NCI-H187 treated with DMSO at 0.1 percent for 48 hours (cell line): ENCODE measurements at places on chromosomes 6 and 20.

GRCh38 chr6:88074791-88075190, 27.1 kb downstream of the SPACA1 start:
- DNase-seq = no peak

GRCh38 chr6:138487102-138487604, 12.1 kb downstream of the NHSL1 start:
- DNase-seq = no peak

DNA sequence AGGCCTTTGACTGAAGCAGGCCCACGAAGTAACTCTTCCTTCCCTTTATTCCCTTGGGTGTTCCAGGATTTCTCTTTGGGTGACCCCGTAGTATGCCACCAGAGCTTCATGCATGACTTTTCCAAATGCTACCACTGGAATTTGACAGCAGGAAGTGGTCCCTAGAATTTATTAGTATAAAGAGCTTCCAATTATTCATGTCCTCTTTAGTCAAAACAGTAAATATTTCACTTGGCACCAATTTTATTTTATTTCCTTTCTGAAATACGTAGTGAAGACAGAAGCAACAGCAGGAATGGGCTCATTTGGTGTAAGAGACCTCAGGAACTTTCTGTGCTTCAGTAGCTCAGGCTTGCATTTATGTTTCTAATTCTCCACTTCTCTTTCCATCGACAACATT, 151.3 kb downstream of the LCA5 start:
- no peak for DNase-seq

DNA sequence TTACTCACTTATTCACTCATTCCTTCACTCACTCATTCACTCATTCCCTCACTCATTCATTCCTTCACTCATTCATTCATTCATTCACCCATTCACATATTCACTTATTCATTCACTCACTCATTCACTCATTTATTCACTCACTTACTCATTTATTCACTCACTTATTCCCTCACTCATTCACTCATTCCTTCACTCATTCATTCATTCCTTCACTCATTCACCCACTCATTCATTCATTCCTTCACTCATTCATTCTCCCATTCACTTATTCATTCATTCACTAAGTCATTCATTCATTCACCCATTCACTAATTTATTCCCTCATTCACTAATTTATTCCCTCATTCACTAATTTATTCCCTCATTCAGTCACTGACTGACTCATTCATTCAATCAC, 127.6 kb downstream of the EDN3 start:
- DNase-seq = no peak

DNA sequence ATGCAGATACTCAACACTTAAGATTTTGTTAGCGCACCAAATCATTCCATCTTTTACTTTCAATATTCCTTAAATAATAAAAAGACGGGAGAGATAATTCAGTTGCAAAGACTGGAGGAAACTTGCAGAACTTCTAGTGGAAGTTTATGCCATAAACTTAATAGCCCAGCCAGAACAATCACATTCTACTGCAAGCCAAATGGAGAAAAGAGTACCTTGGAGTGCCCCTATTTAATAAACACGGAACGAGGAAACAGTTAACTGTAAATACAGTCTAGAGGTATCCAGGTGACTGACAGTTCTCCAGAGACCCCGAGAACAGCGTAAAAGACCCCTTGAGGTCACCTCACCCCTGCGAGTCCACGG, 635 bp downstream of the SLC35B3 start:
- no peak for DNase-seq

- DNase-seq = no peak
Measured at GRCh38 chr6:119858901-119859300, 509.3 kb upstream of the MAN1A1 start.

GRCh38 chr6:119346936-119347335, 2.6 kb downstream of the MAN1A1 start:
- DNase-seq = no peak

GRCh38 chr20:44837946-44838345, 27.6 kb upstream of the RIMS4 start:
- no peak for DNase-seq

DNA sequence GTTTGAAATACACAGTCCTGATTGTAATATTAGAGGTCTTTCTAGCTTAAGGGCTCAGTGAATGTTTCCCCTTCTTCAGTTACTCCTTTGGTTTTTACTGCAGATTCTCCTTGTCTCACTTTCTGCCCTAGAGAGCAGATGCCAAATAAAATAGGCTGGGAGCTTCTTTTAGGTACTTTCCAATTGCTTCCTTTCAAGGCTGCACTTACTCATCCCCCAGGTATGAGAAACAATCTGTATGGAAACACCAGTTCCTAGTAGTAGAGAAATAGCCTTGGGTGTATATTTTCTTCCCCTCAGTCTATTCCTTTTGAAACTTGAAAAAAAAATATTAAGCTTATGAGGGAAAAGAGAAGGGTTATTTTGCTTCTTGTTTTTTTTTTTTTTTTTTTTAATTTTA, 139.7 kb downstream of the PAK5 start:
- DNase-seq = no peak

DNA sequence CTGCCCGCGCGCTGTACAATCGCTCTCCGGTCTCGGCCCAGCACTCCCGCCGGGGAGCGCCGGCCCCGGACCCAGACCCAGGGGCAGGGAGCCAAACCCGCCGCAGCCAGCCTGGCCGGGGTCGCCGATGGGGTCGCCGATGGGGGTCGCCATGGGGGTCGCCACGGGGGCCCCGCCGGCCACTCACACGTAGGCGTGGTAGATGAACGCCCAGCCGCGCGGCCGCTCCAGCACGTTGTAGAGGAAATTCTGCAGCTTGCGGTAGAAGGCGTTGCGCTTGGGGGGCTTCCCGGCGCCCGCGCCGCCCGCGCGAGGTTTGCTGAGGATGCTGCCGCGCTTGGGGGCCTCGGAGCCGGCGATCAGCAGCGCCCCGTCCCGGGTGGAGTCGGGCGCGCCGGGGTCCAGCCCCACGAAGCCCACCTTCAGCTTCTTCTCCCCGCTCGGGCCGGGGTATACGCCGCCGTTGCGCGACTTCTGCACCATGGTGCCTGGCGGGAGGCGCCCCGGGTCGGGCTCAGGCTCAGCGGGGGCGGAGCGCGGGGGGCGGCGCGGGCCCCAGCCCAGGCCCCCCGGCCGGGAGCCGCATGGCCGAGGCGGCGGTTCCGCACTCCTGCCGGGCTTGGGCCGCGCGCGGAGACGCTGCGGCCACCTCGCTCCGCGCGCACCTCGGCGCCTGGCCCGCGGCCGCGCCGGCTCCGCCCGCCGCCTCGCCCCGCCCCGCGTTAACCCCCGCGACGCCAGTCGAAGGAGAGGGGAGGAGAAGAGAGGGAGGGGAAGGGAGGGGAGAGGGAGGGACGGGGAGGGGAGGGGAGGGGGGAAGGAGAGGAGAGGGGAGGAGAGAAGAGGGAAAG, at the start of gene KCNQ2:
KCNQ2 (minus strand) TSS at position 675 of the 851 bp plus-strand sequence; CDS start at position 483, 192 bp downstream.
- no peak for DNase-seq

- no peak for DNase-seq
Measured at GRCh38 chr20:48098099-48098498, 312.8 kb upstream of the SULF2 start.

- no peak for DNase-seq
Measured at GRCh38 chr20:24577271-24577909, 108.0 kb downstream of the SYNDIG1 start.

DNA sequence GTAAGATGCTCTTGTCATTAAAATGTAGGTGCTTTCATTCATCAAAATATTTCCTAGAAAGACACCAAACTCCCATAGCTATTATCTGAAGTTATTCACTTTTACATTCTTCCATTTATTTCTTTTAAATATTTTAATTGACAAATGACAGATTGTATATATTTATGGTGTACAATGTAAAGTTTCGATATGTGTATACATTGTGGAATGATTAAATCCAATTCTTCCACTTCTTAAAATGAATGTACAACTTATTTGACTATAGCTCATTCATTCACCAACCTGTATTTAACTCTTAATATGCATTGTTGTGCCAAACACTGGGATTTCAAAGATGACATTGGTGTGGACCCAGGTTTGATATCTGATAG, 41.0 kb downstream of the CCN2 start:
- no peak for DNase-seq

DNA sequence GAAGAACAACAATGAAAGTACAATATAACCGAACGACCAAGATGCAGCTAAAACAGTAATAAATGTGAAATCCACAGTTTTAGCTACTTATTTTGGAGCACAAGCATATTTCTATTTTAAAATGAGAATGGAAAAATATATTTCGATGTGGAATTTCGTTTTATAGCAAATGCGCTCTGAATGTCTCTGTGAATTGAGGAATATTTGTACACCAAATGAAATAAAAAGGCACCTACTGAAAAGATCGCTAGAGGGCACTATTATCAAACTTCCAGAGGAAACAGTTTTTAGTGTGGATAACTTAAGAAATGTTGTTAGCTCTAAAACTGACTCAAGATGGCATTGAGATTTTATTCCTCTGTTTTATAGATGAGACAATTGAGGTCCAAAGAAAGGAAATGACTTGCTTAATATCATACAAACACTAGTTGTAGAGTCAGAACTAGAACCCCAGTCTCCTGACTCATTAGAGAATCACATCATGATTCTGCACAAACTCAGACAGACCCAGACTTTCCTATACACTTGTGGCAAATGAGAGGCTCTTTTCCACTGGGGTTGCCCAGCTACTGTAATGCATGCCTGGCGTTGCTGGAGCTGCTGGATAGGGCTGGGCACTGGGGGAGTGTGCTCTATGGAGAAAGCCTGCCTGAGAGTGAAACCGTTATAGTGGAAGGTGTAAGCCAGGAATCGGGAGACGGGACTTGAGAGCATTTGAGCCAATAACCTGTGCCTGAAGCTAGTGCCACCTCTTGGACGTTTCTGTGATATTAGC, 51.9 kb downstream of the GCLC start:
- peak; percentile 5 for DNase-seq

DNA sequence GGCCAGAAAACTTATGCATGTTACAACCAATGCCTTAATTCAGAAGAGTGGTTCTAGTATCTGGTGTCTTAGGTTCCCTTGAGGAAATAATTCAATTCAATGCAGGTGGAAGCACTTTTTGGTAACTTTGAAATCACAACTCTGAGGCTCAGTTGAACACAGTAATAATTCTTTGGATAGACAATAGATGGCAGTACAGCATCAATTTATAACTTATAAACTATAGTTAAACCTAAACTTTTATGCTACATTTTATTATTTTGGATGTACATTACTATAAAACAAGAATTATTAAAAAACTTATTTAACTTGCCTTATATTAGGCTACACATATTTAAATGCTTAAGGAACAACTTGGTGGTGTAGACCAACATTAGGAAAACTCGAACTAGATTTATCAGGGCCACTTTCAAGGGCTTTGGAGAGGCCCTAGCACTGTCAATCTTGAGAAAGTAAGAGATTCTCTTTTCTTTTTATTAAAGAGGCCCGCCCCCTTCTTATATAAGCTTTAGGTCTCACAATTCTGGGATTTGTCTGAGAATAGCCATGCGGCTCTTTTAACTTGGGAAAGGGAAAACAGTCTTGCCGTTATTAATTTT, 85.9 kb downstream of the CRYBG1 start:
- DNase-seq = no peak

GRCh38 chr6:1619098-1619672, 9.5 kb downstream of the FOXC1 start:
- DNase-seq = no peak
